ENCODE measurements at places on chromosomes 4 and X.

- DNase-seq: no peak
These were observed 33.5 kb downstream of the ARSJ start for GRCh38 chr4:113945906-113946305.

GRCh38 chrX:16060252-16060651 lies 63.1 kb upstream of the GRPR start:
- no peak for DNase-seq

- no peak for DNase-seq
These were observed 320.8 kb upstream of the INTU start for GRCh38 chr4:127311924-127312323.

- no peak for DNase-seq
These were observed 7.8 kb downstream of the WWC2 start for GRCh38 chr4:183106839-183107238.

Data from AG09309 (cell line).